ENCODE measurements at places on chromosomes 2 and 18.

DNA sequence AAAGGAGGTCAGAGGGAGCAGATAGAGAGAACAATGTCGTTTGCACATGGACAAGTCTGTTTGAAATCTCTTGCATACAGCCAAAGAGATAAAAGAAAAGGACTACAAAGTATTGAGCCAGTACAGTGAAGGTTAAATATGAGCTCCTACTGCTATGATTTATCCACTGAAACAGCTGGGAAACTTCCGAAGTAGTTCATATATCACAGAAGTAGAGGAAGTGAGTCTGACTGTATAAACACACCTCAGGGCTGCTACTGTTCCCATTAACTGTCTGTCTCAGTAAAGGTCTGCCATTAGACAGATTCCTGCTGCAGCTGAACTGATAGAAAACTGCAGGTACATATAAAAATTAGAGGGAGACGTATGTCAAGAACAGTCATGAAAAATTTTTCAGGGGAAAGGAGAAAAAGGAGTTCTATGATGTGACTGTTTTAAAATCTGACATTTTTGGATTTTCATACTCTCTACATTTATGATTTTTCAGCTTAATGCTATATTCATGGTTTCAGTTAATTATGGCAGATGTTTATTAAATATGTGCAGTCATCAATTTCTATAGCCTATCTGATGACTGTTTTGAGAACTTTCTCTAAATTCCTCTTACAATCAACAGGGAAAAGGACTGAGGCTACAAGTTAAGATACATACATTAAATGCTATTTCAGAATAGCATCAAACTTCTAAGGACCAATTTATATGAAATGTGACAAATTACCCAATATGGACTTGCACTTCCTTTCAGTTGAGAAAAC, 364.7 kb downstream of the ERBB4 start:
- no peak for DNase-seq

GRCh38 chr2:226124548-226125011, 675.0 kb downstream of the IRS1 start:
- DNase-seq = no peak

DNA sequence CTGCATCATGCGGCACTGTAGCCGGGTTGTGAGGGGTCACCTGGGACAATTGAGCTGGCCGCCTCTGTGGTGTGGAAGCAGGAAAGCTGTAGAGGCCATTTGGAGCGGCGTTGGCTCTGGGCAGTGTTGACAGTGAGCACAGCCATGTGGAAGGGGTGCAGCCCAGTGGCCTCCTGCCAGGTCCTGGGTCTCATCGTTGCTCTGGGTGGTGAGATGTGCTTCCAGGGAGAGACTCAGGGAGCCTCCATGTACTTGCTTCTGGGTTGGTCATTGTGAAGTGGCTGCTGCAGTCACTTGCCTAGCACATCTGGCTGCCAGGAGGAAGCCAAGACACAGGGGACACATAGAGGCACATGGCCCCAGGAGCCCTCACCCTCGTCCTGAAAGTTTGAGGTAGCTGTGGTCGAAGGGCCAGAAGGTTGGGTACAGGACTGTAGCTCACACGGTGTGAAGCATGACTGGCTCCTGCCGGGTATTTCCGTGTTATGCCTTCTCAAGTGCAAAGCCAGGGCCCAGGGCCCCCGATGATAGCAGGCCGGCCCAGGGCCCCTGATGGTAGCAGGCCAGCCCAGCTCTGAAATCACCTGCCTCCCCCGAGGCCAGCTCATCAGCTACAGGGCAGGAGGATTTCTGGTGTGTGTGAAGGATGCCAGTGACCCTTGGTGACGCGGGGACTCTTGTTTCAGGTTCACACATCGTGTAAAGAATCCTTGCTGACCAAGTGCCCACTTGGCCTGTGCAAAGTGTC, 82.6 kb downstream of the DGKD start:
- no peak for DNase-seq

- peak; percentile 16 for DNase-seq
These were observed 57.7 kb upstream of the MAP4K3 start for GRCh38 chr2:39494784-39495251.

- DNase-seq = no peak
These were observed 83.1 kb downstream of the PTH2R start for GRCh38 chr2:208489687-208490086.

GRCh38 chr2:41329040-41329439, 718.8 kb upstream of the PKDCC start:
- no peak for DNase-seq

DNA sequence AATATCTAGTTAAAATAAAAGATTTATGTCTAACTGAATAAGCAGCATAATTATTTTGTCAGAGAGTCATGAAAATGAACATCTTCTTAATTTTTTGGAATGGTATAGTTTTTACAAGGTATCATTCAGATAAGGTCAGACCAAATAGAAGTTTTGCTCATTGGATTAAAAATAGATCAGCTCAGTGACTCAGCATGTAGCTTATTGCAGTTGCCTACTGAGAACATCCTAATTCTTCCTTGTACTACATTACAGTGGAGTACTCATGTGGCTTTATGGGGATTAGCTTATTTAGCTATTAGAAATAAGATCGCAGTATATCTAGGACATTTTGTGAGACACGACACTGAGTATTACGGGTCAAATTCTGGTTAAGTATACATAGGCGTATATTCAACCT, 38.2 kb upstream of the PPM1B start:
- DNase-seq = no peak

DNA sequence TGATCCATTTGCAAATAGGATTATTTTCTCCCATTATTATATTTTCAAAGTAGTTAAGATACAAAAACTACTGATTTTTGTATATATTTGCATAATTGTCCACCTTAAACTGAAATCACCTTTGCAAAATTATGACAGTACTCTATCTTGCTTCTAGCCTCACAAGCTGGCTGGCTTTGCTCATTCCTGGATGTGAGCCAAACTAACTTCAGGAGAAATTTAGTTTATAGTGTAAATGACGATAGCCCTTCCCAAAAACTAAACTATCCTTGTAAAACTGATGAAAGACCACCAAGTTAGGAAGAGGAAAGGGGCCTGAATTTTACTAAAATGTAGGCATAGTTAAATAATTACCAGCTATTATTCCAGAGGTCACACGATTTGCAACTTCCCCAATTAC, 87.3 kb downstream of the ADD2 start:
- no peak for DNase-seq

GRCh38 chr2:112784199-112785189, at the start of gene IL1A:
TSS of gene IL1A (minus strand) at chr2:112784493. CDS start at chr2:112783770, 723 bp downstream.
- no peak for DNase-seq

- no peak for DNase-seq
These were observed 818.8 kb upstream of the GYPC start for GRCh38 chr2:125837128-125837527.

Measured in activated CD4-positive, alpha-beta T cell treated with anti-CD3 and anti-CD28 coated beads for 48 hours (primary cell).